Naive thymus-derived CD4-positive, alpha-beta T cell (primary cell): ENCODE measurements at places on chromosomes 2 and 18. TPM values are rescaled to one million over a fixed set of nuclear protein-coding genes. Genes with fewer than 3 reads are reported as not detected.

- no peak for DNase-seq
Measured at GRCh38 chr2:146004462-146004861, 1484.5 kb upstream of the ZEB2 start.

DNA sequence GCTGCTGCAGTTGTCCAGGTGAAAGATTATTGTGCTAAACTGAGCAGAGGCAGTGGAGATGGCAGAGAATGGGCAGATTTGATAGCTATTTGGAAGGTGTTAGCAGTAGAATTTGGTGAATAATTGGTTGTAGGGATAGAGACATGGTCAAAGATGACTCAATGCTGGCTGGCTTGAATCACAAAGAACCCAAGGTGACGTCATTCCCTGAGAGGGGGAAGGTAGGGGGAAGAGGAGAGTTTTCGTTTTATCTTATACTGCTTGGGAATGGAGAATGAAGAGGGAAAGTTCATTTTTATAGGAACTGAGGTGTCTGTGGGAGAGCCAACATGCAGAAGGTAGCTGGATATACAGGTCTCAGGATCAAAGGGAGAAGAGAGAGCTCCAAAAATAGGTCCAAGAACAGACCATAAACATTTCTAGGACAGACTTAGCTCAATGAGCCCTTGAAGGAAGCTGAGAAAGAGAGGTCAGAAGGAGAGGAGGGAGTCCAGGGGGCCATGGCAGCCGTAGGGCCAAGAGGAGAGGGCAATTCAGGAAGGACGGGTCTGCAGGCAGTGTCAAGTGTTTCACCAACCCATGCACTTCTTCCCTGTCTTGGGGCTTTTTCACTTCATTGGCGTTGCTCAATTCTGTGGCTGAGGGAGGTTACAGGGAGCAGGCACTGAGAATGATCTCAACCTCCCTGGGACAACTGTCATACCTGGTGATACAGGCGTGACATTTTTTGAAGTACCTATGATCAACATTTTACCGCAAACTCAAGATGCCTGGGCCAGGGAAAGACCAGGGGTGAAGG is 281.3 kb downstream of the TDRD15 start:
- DNase-seq = no peak

GRCh38 chr2:241577413-241578122 is 19.0 kb downstream of the BOK start:
- no peak for DNase-seq

DNA sequence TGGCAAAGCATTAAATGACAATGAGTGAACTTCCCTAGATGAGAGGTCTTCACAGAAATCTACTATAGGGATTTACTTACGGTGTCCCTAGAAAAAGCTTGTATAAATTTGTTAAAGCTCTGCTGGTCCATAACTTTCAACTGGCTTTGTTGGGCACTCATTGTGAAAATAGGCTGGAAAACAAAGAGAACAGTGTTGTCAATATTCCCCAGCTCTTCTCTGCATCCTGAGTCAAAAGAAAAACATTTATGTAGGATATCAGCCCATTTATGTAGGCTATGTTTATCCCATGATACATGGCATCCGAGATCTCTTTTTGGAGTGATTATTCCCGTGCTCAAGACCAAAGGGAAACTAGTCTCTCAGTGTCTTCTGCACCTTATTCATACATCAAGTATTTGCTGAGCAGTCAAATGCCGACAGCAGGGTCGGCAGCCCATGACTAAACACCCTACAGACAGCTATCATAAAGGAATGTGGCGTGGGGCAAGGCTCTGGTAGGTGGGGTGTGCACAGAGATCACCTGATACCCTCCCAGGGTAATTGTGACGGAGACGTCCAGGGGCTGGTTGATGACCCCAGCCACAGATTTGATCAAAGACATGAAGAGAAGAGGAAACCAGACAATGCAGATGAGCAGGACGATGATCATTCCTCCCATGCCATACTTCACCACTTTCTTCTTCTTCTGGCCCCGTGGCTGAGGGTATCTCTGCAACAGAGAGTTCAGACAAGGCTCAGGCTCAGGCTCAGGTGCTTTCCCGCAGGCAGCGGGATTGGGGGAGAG is 155.9 kb downstream of the NAPG start:
- DNase-seq = no peak

DNA sequence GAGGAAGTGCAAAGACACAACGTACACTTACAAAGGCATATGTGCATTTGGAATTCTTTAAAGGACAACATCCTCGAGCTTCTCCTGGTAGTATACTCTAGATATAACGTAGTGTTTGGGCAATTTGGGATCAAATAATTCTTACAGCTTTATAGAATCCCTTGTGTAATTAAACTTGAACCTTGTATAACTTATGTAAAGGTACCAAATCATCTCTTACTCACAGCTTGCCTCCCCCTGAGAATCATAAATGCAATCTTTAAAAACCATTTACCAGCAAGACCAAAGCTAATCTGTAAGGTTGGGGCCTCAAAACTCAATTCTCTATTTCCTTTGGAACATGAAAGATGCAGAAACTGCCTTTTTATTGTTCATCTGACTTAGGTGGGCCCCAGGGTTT is 12.2 kb upstream of the TNP1 start:
- DNase-seq = no peak

DNA sequence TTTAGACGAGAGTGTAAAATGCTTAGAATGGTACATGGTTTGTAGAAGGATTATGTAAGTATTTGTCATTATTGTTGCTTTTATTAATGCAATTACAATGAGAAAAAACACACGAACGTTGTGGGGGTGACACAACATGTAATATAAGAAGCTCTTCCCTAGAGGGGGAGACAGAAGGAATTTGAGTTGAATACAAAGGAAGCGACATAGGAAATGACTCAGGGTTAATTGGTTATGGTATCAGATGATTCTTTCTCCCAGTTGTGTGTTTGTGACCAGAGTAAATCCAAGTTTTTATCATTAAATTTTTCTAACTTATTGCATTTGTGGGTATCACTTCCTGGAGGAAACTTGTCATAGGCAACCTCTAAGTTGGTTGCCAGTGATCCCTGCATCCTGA is 625.6 kb upstream of the CDH2 start:
- DNase-seq = no peak

- DNase-seq = peak; percentile 11
Measured at GRCh38 chr2:70161069-70161534, 29.7 kb downstream of the C2orf42 start.

DNA sequence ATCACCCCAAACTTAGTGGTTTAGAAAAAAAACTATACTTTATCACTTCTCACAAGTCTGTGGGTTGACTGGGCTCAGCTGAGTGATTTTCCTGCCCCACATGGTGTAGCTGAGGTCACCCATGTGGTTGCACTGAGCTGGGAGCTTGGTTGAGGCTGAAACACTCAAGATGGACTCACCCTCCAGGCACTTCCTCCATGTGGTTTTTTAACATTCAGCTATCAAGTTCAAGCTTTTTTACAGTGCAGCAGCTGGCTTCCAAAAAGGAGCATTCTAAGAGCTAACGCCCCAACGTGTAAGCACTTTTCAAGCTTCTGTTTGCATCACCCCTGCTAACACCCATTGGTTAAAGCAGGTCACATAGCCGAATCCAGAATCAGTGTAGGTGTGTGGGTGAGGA is 105.9 kb upstream of the CREB1 start:
- no peak for DNase-seq

DNA sequence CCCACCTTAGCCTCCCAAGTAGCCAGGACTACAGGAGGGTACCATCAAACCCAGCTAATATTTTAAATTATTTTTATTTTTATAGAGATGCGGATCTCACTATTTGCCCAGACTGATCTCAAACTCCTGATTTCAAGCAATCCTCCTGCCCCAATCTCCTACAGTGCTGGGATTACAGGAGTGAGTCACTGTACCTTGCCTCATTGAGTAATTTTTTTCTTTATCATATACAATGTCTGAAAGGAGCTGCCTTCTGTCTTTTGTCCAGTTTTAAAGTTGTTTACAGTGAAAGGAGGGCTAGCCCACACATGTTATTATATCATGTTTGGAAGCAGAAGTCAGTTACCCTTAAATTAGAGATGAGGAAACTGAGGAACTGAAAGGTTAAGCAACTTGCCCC is 32.5 kb downstream of the PRKRA start:
- DNase-seq = no peak

- DNase-seq = no peak
Measured at GRCh38 chr2:146068051-146068450, 1548.1 kb upstream of the ZEB2 start.

- no peak for DNase-seq
Measured at GRCh38 chr18:37420315-37420880, 145.2 kb downstream of the CELF4 start.

DNA sequence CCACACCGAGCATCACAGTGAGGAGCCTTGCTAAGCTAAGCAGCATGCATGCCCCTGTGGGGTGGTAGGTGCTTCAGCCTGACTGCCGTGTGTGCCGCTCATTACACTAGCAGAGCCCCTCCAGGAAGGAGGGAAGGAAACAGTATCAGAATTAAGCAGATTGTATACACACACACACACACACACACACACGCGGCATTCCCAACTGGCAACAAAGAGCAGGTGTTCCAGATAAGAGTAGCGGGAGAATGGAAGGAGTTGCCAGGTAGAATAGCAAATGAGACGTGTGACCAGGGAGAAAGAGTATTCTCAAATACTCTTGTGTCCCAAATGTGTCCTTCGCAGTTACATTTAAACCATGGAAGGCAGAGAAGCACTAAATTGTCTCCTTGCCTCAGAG is 47.6 kb upstream of the TTC39C start:
- DNase-seq = no peak

The REG1A gene
- not detected for total RNA-seq

The HRH4 gene
- not detected for total RNA-seq

The REG3A gene
- total RNA-seq = not detected

The KYNU gene
- 2.8 TPM for total RNA-seq
